Stimulated activated CD4-positive, alpha-beta T cell treated with anti-CD3 and anti-CD28 coated beads, Interleukin-1b, Interleukin-23, amount 100 ng/mL, for 4 hours (primary cell): ENCODE measurements at places on chromosomes 13 and 19.

DNA sequence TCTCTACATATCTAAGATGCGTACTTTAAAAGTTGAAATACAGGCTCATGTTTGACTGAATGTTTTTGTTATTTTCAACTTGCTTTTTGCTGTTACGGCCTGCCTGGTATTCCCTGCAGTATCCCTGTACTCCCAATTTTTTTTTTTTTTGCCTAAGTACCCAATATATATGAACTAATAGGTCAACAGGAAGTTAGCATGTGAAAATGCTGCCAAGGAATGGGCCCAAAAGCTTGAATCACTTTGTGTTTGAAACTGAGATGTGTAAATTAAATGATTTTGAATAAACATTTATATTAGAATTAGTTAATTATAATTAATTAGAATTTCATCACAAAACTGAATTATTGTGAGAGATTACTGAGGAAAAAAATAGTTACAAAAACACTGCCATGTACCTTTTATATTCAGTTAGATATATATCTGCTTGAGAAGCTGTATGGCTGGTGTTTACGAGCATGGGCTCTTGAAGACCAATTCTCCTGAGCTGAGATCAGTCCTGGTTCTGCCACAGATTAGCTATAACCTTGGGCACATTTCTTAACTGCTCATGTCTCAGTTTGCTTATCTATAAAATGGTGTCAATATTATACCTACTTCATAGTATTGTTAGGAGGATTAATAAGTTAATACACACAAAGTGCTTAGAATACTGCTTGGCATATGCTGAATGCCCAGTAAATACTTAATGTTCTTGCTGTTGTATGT is 16.0 kb downstream of the TDRD3 start:
- DNase-seq = no peak

DNA sequence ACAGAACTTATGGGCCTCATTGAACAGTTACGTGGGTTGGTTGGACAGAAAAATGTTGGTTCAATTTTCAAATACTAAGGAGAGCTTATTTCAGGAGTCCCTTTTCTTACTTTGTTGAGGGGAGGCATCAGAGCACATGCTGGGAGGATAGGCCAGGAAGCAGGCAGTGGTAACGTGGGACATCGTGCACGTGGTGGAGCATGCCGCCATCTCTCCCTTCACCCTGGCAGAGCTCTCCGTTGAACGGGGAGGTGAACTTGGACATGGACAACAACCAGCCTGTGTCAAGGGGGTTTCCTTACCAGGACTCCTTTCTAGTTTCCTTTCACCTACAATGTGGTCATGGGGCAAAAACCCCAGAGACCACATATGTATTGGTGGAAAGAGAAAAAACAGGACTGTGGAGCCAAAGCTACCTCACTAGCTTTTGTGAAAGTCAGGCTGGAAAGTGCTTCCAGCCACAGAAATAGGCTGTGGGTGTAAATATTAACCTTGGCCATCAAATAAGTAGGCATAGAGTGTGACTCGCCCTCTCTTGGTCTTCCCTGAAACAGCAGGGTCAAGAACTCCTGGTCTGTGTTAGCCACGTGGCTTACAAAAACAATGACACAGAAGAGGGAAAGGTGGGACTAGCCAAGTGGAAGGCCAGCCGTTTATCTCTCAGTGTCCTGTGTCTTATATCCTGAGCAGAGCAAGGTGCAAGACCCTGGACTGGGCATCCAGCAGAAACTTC is 14.4 kb downstream of the MICOS13 start:
- no peak for DNase-seq

GRCh38 chr19:54317965-54318240 is 4.9 kb upstream of the LILRA5 start:
- no peak for DNase-seq

DNA sequence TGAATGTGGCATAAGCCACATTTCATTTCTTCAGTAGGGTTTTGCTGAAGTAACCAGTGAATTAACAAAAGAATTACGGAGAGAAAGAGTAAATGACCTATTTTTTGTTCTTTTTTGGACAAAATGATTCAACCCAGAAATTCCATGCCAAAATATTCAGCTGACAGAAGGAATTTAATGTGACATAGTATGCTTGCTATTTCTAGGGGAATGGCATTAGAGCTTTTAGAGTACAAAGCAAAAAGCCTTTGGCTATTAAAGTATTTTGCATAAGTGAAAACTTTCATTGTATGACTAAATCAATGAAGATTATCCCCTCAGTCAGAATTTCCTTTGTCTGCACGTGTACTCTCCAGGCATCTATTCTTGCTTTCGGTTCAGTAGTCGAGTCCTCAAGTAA is 465.3 kb downstream of the COG6 start:
- no peak for DNase-seq

DNA sequence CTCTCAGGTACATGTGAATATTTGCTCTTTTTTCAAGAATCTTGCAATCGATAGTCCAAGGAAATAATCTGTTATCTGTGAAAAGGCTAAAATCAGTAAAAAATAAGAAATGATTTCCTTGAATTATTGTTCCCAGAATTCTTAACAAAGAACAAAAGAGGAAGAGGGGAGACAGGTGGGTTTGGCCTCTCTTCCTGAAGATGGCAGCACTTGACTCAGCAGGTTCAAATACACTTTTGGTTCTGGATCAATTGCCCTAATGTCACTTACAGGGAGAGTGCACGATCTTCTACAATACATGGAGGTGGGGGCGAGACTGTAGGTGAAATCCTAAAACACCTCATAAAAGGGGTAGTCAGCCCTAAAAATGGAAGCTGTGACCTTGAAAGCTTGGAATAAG is 358.7 kb downstream of the IRS2 start:
- DNase-seq = no peak

DNA sequence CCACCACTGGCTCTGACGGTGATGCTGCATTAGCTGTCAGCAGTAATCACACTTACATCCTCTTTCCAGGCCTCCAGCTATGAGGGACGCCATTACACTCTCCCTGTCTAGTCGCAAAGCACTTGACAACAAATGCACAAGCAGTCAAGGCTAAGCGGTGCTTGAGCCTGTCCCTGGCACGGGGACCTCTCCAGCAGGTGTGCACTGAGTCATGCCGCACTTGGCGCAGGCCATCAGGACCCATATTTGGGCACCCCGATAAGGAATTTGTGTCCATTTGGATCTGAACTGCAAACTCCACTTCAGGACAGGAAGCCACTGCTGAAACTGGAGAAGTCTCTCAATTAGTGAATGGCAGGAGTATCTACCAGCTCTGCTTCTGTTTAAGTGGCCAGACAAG is 301.9 kb upstream of the OBI1 start:
- no peak for DNase-seq

GRCh38 chr19:327291-328024 is 17.1 kb downstream of the MIER2 start:
- DNase-seq = no peak

DNA sequence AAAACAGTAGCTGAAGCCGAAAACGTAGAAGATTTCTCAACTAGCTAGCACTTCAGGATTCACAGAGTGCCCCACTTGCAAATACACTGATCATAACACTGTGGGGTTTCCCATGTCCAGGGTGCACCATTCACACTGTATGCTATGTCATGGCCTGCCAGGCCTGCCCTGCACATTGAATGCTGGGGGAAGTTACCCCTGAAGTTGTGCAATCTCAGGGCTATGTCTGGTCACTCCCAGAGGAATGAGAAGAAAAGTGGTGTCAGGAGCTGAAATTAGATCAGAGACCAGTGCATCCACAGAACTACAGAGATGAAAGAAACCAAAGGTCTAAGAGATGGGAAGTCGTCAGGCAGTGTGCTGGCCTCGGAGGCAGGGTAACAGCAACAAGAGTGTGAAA is 196.8 kb downstream of the RAP2A start:
- DNase-seq = no peak

DNA sequence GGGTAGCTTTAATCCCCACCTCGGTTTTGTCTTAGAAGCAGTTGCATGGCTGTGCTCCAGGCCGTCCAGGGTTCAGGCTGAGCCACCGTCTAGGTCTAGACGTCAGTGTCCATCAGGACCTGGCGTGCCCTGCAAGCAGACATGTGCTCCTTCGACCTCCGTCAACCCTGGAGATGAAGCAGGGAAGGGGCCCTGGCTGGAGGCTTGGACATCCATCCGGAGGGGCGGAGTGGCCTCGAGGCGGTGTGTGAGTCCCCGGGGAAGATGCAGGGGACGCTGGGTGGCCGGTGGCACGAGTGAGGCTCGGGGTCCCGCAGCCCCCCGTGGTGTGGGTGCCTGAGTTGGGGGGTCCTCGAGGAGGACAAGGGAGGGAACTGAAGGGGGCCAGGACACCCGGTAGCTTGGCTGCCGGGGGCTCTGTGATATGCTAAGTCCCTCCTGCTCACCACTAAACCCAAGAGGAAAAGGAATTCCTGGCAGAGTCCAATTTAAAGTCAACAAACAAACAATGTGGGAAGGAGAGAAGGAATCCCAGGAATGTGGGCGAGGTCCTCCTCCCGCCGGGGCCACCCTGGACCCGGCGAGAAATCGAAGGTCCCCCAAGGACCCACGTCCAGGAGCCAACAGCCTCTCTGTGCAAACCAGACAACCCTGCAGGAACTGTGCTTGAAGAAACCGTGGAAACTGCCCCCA is 14.9 kb upstream of the PTBP1 start:
- no peak for DNase-seq

DNA sequence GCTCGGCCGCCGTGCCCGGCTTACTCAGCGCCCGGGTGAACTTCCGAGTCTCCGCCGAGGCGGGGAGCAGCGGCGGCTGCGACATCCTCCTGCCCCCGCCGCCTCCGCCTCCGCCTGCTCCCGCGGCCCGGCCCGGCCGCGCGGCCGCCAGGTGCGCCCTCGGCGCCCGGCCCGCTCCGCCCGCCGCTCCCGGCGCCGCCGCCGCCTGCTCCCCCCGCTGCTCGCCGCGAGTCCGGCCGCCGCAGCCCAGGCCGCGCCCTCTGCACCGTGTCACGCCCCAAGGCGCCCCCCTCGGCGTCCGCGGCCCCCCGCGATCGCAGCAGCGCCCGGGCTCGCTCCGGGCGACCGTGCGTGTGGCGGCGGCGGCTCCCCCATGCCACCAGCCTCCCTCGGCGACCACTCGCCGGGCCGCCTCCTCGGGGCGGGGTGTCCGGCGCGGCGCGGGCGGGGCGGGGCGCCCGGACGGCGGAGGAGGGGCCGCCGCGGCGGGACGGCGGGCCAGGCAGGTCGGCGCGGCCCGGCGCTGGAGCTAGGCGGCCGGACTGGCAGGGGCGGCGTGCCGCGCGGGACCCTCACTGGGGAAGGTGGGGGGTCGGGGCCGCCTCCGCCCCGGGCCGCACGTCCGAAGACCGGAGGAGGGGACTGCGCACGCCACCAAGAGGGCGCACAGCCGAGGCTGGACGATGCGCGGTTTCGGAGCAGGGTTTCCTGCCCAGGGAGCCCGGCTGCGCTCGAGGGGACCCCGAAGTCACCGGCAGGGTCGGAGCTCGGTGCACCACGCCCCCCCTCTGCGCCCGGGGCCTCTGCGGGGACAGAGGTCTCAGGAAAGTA is 108.6 kb upstream of the DOCK9 start:
- DNase-seq = peak; percentile 65

- no peak for DNase-seq
Observed at GRCh38 chr13:106139942-106140341, 395.5 kb downstream of the EFNB2 start.

DNA sequence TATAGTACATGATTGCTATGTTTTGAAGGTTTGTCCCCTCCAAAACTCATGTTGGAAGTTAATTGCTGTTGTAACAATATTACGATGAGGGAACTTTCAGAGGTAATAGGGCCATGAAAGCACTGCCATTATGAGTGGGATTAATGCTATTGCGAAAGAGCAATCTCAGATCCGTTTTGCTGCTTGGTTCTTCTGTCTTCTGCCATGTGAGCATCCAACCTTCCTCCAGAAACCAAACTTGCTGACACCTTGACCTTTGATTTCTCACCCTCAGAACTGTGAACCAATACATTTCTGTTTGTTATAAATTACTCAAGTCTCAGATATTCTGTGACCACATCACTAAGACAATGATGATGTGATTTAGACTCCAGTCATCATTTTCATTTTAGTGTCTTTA is 2590.9 kb downstream of the PCDH9 start:
- DNase-seq = no peak

DNA sequence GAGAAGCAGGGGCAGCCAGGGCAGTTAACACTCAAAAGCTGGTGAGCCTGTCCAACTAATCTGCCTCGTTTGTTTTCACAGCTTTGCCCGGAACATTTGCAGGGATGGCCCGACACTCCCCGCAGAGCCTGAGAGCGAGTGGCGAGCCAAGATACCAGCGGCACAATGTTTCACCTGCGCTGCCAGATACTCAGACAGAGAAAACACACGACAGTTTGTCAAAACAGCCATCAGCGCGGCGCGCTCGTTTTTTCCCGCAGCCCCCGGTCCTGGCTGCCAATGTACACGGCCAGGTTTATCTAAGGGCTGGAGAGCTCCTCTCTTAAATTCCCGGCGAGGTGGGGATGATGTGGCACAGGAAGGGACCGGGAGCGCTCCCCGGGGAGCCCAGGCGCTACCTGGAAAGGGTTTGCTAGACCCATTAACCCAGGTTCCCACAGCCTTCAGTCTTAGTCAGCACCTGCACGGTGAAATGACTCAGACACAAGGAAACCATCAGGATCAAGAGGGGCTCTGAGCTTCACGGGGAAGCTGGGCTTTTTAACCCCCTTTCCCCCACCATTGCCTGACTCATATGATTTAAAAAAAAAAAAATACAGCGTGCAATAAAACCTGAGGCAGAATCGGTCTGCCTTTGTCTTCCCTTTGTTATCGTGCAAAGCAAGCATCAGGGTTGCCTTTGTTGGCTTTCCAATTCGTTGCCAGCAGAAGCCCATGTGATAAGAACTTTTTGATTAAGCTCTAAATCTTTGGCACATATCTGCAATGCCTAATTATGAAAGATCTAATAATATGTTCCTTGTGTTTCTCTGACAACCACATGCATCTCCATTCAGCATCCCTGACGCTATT is 186.2 kb downstream of the EFNB2 start:
- no peak for DNase-seq

DNA sequence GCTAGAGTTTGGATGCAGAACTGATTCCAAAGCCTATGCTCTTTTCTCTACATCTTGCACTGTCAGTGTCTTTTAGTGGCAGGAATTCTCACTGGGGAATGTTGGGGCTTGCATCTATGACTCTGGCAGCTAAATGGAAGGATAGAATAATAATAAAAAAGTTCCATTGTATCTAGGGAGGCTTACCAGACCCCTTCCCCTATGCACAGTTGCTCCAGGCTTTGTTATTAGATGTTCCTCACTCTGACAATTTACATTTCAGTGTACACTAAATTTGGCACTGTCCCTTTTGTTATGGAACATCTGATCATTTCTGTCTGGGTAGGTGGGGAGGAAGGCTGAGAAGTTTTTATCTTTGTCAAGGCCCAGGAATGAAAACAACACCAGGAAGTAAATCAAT is 3.7 kb upstream of the TRIM13 start:
- no peak for DNase-seq

DNA sequence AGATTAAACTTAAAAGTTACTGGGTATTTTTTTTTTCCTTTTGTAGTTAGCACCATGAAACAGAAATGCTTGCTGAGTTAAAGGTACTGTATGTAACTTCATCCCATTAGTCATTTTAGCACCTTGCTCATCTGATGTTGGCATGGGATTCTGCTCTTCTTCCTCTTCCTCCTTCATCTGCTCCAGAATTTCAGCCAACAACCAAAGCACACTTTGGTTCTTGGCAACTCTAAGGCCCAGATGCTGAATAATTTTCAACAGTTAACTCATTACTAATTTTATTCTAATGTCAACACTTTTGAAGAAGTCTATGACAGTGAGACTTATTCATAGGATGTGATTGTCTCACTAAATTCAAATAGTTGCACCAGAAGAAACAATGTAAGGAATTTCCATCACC is 359.2 kb downstream of the KCTD12 start:
- no peak for DNase-seq
